ENCODE measurements at places on chromosomes 2 and 18.

- DNase-seq = no peak
Observed at GRCh38 chr2:133315280-133315679, 253.0 kb downstream of the NCKAP5 start.

DNA sequence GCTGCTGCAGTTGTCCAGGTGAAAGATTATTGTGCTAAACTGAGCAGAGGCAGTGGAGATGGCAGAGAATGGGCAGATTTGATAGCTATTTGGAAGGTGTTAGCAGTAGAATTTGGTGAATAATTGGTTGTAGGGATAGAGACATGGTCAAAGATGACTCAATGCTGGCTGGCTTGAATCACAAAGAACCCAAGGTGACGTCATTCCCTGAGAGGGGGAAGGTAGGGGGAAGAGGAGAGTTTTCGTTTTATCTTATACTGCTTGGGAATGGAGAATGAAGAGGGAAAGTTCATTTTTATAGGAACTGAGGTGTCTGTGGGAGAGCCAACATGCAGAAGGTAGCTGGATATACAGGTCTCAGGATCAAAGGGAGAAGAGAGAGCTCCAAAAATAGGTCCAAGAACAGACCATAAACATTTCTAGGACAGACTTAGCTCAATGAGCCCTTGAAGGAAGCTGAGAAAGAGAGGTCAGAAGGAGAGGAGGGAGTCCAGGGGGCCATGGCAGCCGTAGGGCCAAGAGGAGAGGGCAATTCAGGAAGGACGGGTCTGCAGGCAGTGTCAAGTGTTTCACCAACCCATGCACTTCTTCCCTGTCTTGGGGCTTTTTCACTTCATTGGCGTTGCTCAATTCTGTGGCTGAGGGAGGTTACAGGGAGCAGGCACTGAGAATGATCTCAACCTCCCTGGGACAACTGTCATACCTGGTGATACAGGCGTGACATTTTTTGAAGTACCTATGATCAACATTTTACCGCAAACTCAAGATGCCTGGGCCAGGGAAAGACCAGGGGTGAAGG, 281.3 kb downstream of the TDRD15 start:
- DNase-seq = no peak

GRCh38 chr18:341102-341501, 73.3 kb upstream of the THOC1 start:
- DNase-seq = no peak

GRCh38 chr2:161414042-161415033, 1.8 kb upstream of the TBR1 start:
- DNase-seq = peak; percentile 58

- no peak for DNase-seq
Observed at GRCh38 chr2:36650031-36650829, 46.3 kb upstream of the VIT start.

DNA sequence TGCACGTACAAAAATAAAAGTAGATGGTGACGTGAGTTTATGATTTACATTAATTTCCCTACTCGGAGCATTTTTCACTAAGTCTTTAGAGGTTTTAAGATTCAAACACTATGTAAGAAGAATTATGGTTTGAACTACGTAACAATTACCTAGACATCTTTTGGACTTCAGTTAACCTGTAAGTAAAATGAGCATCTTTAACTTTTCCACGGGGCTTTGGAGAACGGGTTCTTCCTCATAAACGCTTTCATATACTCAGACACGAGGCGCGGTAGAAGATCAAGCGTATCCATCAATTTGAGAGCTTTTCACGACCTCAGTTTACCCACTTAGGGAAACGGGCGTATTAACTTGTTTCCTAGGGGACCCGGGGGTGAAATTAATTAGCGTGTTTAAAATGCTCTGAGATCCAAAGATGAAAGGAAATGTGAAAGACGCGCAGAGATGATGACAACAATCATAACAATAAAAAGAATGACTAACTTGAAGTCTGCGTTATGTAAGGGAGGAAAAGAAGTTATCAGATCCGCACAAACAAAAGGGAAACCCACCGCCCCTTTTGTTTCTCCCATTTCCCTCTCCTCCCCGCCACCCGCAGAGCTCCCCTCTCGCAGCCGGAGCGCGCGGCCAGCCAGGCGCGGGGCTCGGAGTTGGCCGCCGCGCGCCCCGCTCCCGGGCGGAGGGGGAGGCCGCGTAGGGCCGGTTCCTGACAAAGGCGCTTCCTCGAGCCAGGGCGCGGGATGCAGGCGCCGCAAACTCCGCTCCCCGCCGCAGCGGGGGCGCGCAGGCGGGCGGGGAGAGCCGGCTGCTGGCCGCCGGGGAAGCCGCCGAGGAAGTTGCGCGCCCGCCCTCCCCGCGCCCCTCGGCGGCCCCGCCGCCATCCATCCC, 807 bp downstream of the PELI1 start:
- peak; percentile 62 for DNase-seq

DNA sequence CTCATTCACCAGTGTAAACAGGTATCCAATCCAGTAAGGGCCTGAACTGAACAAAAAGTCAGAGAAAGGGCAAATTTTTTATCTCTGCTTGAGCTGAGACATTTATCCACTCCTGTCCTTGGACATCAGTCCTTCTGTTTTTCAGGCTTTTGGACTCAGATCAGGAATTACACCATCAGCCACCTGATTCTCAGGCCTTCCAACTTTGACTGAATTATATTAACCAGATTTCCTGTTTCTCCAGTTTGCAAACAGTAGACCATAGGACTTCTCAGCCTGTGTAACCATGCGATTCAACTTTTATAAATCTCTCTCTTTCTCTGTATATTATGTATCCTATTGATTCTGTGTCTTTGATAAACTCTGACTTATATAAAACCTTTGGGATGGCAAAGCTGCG, 289.3 kb upstream of the CDH2 start:
- DNase-seq = no peak

- DNase-seq = no peak
Observed at GRCh38 chr2:111896576-111896975, 1.8 kb upstream of the MERTK start.

DNA sequence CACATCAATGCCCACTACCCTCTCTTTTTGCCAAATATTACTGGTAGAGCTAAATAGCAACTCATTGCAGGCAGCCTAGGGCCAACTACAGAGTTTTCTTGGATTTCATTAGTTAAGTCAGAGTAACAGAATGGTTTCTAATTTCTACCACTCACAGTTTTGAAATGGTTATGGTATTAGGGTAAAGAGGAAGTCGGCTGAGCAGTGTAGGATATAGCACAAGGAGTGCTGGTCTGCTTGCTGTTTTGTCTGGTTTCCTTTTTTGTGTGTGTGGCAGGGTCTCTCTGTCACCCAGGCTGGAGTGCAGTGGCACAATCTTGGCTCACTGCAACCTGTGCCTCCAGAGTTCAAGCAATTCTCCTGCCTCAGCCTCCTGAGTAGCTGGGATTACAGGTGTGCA, 289.2 kb upstream of the CCDC68 start:
- no peak for DNase-seq

GRCh38 chr18:26432651-26433424, 115.5 kb downstream of the KCTD1 start:
- no peak for DNase-seq

DNA sequence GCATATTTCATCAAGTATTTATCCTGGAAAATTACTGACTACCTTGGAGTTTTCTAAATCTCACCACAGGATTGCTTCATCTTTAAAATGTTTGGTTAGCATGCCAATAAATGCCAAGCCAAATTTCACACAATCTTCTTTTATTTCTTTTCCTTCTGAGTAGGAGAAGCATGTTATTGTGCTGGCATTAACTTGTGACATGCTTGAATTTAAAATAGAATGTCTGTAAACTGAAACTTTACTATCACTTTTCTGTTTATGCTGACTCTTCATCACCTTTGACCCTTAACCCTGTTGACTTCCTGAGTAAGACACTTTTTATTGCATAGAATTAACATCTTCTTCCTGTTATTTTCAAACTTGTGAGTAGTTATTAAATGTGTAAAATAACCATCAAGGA, 56.2 kb upstream of the LRRTM4 start:
- no peak for DNase-seq

GRCh38 chr2:55948176-55948923, 24.8 kb upstream of the EFEMP1 start:
- DNase-seq = no peak

DNA sequence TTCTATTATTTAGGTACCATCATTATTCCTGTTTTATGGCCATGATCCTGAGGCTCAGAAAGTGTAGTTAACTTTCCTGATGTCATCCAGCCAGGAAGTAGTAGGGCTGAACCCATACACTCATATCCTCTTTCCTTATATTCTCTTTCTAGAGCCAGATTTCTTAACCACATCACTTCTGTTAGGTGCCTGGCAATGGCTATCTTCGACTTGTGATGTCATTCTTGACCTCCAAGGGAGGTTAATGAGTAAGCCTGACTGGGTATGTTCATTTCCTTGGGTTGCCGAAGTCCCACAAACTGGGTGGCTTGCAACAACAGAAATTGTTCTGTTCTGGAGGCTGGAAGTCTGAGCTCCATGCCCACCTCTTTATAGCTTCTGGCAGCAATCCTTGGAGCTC, 43.4 kb downstream of the ITGB6 start:
- DNase-seq = no peak

GRCh38 chr2:201191132-201191875, 8.4 kb downstream of the CASP10 start:
- DNase-seq = no peak

DNA sequence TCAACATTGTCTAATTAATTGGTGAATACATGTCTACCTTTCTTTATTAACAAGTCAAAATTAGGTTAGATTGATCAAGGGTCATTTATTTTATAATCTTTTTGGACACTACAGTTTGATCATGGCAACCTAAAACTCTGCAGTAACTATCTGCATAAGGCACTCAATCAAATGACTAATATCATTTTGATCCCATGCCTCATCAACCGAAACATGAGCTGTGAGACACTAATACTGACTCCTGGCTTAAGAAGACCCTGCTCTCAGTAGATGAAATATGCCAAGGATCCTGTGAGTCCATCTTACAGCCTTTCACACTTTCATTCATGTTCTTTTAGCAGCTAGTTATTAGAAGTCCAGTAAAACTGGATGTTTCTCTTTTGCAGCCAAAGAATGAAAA, 169.4 kb upstream of the CAVIN2 start:
- DNase-seq = no peak

GRCh38 chr2:233112329-233112728, 52.2 kb downstream of the INPP5D start:
- no peak for DNase-seq

DNA sequence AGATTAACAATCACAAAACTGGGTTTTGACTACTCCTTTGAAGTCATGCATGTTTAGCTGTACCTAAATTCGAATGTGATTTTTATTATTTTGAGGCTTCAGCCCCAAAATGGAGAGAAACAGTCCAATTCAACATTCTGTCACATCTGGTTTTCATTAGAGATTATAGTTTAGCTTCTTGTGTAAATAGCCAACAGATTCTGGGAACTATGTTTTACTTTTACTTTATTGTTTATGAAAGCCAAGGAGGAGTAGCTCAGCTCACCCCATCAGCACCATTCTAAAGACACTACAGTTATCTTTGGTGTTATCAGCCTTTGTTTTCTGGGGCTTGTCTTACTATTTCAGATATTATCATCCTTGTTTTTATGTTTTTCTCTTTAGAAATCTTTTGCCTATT, 465.0 kb upstream of the CWC22 start:
- no peak for DNase-seq

DNA sequence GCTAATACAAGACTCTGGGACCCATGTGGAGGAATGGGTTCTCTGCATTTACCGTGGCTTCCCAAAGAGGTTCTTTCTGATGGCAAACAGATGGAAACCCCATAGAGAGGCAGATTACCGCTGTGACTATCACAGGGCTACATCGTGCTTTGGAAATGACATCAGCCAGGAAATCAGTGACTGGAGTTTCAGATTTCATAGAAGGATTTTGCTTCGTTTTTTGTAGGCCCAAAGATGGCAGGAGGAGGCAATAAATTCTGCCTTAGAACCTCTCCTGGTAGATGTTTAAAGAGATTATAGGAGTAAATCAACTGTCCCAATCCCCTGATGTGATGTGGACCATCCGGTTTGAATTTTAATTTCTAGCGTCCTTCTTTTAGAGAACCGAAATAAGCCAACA, 214.1 kb downstream of the AGPS start:
- DNase-seq = no peak

DNA sequence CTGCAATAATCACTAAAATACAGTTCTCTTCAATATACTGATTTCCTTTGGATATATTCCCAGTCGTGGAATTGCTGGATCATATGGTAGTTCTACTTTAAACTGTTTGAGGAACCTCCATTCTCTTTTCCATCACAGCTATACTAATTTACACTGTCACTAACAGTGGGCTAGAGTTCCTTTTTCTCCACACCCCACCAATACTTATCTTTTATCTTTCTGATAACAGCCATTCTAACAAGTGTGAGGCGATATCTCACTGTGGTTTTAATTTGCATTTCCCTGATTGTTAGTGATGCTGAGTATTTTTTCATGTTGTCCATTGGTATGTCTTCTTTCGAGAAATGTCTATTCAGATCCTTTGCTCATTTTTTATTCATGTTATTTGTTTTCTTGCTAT, 68.4 kb downstream of the CERKL start:
- DNase-seq = no peak
